ENCODE measurements at places on chromosomes 2 and 18.

DNA sequence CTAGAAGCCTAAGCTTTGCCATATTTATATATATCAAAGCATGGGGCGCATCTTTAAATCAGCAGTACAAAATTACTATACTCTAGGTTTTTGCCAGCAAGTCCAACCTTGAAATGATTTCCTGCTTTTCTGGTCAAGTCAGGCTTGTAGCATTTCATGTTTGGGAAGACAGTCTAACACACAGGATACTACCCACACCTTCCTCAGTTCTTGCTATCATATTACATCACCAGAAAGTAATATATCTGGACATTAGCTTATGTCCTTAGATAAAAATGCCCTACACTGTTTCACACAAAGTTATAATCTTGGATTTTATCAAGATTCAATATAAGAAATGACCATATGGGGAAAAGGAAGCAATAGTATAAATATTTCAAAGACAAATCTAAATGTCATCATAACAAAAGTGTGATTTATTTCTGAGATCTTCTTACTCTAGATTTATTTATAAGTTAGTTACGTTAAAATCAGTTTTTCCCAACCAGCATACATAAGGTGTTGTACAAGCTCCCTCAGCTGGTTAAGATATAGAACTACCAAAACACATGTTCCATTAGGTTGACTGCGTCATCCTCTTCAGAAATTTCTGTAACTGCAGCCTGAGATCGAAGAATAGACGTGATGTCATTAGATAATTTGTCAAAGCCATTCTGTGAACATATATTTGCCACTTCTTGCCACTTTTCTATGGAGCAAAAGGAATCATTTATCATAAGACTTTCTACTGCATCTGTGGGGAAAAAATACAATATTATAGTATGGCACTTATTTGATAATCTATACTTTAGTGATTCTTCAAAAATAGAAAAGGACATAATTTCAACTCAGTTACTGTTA lies 56.6 kb downstream of the CLHC1 start:
- peak; percentile 75 for ATAC-seq

- no peak for ATAC-seq
Measured at GRCh38 chr2:201678401-201678800, 20.0 kb downstream of the MPP4 start.

GRCh38 chr2:240998706-240998994 lies 232 bp downstream of the SNED1 start:
- ATAC-seq: peak; percentile 37

- ATAC-seq: no peak
Measured at GRCh38 chr2:164039270-164039669, 303.5 kb upstream of the FIGN start.

GRCh38 chr2:167939514-167940345 lies 307.7 kb downstream of the STK39 start:
- no peak for ATAC-seq

- peak; percentile 78 for ATAC-seq
Measured at GRCh38 chr18:35577045-35577848, 4.3 kb upstream of the GALNT1 start.

DNA sequence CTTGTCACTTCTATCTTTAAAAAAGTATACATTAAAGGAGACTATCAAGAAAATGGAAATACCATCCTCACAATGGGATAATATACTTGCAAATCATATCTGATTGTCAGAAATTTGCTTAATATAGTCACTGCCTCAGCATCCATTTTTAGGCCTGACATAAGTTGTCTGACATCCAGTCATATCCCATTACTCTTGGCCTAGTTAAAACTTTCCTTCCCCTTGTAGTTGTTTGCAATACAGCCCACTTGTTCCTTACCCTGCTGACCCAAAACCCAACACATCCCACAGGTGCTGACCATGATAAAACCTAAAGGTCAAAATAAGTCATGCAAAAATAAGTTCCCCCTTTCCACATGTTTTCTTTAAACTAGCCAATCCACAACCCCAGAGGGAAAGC lies 3.6 kb upstream of the ARHGEF33 start:
- no peak for ATAC-seq

DNA sequence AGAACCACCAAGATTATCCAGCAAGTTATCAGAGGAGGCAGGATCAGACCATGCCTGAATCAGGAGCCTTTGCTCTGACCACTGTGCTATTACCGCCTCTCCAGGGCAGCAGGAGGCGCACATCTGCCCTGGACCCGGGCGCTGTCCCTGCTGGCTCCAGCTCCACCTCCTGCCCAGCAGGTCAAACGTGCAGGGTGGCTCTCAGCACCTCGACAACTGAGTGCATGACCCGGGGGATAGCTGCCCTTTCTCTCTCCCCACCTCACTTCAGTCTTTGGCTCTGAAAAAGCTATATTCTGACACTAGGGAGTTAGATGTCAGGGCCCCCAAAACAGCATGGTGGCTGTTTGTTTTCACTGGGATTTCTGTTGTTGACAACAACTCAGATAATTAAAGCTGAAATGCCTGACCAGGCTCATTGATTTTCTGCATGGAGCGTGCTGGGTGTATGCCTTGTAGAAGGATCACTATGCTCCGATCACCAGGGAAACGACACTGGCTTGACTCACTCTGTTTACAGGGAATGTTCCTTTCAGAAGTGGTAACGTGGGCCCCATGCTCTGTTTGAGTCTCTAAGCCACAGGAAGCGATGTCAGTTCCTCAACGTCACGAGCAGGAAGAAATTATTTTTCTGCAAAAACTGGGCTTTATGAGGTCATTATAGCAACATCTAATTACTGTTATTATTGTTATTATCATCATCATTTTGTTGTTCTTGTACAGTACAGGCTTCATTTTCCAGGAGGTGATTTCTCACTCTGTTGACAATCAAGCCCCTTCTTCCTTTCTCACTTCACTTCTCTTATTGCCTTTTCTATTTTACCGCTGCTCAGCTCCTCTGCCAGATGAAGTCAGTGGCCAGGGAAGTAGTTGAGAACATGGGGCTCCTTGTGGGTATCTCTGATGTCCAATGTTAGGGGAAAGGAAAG lies 125.6 kb downstream of the PLB1 start:
- ATAC-seq: peak; percentile 77

DNA sequence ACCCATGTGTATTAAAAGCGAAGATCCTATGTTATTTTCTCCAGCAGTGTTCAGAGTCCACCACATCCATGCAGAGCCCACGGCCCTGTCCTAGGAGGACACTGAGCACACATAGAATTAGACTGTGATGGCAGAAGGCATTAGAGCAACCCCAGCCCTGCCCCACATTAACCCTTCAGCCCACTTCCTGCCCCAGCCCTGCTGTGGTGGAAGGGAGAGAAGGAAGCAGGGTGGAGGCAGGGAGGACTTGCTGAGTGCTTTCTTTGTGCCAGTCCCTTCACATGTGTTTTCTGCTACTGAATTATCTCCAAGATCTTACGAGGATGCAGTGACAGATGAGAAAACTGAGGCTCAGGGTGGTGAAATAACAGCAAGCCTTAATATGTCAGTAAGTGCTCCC lies 339.0 kb downstream of the SMAD2 start:
- ATAC-seq: no peak

DNA sequence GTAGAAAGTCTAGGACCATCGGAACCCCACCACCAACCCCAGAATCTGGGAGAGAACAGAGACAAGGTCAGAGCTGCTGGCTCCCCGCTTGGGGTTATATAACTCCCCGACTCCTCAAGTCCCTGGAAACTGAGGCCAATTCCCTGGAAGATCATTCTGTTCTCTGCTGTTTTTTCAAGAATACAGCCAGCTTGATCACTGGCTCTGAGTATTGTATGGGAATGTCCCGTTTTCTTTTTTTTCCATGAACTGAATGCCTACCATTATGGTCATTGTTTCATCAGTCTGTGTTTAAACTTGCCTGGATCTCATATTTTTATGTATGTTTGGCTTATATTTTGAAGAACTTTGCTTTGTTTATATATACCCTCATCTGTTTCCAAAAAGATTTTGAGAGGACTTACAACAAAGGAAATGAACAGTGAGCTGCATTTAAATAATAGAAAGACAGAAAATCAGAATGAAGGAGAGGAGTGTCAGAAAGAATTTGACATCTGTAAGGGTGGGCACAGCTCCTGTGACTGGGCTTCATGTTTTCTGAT lies 90.0 kb upstream of the ALPP start:
- no peak for ATAC-seq

GRCh38 chr2:23456396-23456795 lies 71.4 kb downstream of the KLHL29 start:
- no peak for ATAC-seq

DNA sequence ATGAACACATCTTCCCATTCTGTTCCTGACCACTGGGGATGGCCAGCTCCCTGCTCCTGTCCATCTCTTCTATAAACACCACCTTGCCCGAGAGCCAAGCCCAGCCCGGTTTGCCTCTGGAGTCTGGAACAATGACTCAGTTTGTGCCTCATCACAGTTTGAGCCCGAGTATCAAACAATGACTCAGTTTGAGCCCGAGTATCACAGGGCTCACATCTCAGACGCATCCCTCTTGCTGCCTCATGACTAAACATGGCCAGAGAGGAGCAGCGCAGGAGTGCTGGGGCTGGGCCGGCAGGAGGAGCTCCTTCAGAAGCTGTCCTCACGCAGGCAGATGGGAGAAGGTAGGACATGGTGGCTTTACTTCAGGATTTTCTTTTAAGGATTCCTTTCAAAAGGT lies 68.7 kb downstream of the PXDN start:
- ATAC-seq: no peak

- ATAC-seq: no peak
Measured at GRCh38 chr18:35775887-35776286, 194.3 kb downstream of the GALNT1 start.

DNA sequence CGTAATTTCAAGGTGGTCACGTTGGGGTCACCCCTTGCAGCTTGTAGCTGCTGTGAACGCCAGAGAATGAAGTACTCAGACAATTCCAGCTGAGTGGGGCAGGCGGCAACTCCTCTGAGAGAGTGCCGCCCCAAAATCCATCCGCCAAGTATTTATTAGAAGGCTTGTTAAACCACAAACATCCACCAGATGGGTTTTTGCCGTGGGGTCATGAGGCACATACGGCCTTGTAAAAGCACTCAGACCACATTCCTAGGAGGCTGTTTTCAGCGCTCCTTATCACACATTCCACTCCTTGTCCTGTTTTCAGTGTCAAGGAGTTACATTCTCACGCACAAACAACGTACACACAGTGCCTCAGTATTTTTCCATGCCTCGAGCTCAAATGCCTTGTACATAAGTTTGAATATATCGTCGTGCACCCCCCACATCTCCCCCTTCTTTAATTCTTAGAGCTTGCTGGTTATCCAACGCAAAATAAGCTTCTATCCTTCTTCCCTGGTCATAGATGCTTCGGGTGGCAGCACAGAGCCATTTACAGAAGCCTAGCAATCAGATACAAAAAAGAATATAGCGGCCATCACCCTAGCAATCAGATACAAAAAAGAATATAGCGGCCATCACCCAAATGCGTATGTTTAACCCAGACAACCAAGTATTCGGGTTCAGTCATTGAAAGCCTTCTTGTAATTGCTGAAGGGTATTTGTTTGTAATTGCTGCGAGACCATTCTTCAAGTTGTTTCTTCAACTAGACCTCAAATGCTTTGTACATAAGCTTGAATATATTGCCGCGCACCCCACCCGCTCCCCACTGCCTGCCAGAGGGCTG lies 7.3 kb downstream of the ALPP start:
- no peak for ATAC-seq

- no peak for ATAC-seq
Measured at GRCh38 chr18:63859781-63860475, 27.6 kb upstream of the SERPINB2 start.

DNA sequence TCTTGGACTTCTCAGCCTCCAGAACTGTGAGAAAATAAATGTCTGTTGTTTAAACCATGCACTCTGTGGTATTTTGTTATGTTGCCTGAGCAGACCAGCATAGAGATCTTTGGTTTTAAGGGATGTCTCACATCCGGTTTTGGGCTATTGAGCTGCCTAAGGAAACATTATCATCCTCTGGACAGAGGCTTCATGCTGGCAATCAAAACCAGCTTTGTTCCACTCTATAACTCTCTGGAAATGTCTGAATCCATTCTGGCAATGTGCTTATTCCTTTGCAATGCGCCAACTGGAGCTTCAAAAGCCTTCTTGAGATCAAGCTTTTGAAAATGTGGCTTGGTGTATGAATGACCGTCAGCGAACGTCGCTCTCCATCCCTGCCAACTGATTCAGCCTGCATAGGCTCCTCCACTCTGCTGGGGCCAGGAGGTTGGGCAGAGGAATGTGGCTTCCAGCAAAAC lies 183.6 kb upstream of the MGAT5 start:
- no peak for ATAC-seq

DNA sequence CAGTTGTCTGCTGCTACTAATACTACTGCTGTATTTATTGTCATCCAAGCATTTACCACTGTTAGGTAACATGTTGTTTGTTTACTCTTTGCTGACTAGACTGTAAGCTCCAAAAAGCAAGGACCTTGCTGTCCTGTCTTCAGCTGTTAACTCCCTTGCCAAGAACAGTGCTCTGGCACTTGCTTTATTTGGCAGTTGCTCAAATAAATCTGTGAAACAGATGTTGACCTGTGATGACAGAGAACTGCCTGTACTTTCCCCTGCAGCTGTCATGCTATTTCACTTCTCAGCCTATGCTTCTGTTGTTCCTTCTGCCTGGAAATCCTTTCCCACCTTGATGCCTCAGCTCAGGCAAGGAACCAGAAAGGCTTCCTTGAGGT lies 181.2 kb downstream of the ATAD2B start:
- no peak for ATAC-seq

DNA sequence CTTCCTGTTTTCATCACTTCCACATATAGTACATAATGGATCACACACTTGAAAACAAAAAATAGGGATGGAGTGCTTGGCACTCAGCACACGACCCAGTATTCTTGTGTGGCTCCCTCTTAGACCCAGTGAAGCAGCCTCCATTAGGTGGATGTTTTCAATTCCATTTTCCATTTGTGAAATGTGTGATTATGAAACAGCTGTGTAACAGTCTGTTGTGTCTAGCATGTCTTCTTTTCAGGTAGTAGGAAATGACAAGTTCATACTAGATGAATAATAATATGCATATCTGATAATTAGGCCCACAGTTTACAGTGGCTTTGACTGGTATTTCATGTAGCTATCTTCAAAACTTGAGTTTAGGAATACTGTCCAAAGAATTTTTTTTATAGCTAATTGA lies 35.5 kb downstream of the EML6 start:
- no peak for ATAC-seq

- ATAC-seq: no peak
Measured at GRCh38 chr18:75316223-75316622, 105.6 kb downstream of the TSHZ1 start.

GRCh38 chr18:14976736-14977430 lies 228.9 kb downstream of the ANKRD30B start:
- no peak for ATAC-seq

- ATAC-seq: no peak
Measured at GRCh38 chr2:107338059-107338458, 452.1 kb upstream of the ST6GAL2 start.

DNA sequence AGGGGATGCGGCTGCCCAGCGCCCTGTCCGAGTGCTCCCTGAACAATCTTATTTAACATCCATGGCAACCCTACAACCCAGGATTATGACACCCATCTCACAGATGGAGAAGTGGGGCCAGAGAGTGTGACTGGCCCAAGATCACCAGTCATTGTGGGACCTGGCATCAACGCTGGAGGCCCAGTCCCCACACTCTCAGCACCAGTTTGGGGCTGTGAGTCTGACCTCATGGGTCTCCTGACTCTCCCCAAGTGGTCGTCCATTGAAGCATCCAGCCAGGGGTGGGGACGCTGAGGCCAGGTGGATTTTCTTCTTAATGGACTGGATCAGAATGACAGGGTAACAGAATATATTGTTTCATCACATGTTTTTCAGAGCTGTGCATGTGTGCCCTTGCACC lies 24.5 kb downstream of the MAL start:
- ATAC-seq: no peak

All from activated T-helper 17 cell treated with anti-CD3 and anti-CD28 coated beads, Interleukin-2, amount 50 U/mL, for 72 hours (primary cell).